Progenitor cell of endocrine pancreas (in vitro differentiated cells): ENCODE measurements at places on chromosomes 13 and 19. TPM values are rescaled to one million over a fixed set of nuclear protein-coding genes. Genes with fewer than 3 reads are reported as not detected.

Gene CYP4F12
- total RNA-seq: not detected in 2 replicates

Gene FAAP24
- total RNA-seq: 3.4 and 4.7 TPM in 2 replicates

Gene ATP4B
- not detected in 2 replicates for total RNA-seq

DNA sequence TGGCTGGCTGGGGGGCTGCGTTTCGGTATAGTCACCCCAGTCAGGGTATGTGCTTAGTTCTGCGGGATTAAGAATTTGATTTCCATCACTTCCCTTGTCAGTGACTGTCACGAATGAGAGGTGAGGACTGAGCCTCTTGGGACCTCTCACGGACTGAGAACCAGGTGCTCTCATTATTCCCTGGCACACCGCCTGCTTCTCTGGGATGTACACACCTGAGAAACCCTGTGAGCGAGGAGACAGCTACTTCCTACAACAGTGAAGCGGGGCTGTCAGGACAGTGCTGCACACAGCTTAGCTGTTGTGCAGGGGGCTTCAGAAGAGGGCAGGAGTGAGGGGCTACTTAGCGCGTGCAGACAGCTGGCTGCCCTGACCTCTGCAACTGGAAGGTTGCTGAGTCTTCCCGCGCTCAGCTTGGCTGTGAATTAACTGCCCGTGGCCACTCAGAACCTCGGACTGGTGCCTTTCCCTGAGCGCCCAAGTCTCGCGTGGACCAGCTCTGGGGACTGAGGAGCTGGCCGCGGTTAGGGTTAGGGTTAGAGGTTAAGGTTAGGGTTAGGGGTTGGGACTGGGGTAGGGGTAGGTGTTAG lies 65.3 kb upstream of the MCF2L start:
- H3K27me3 ChIP-seq: no peaks in the 10 kb centered on the region
- no peak for DNase-seq
- H3K4me3 ChIP-seq: no peak overlapping the region
- no peak overlapping the region for H3K27ac ChIP-seq

Gene CALR3
- total RNA-seq: not detected in 2 replicates

- H3K4me1 ChIP-seq: peaks cover 2% of the 10 kb centered on the region
Observed at GRCh38 chr19:33490041-33490451, 31.5 kb downstream of the PEPD start.

DNA sequence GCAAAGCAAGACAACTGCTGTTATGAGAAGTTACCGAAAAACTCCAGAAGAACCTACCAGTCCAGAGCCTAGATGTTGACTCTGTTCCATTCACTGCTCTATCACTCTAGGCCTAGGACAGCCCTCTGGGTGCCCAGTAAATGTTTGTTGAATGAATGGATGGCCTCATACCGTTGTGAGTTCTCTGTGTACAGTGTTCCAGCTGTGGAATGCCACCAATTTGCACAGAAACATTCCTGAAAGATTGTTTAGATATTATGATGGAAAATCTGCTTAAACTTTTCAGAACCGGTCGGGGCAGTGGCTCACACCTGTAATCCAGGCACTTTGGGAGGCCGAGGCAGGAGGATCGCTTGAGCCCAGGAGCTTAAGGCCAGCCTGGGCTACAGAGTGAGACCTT lies 1.3 kb upstream of the FBL start:
- H3K27ac ChIP-seq: peak overlapping the region; percentile 93
- peaks cover 3% of the 10 kb centered on the region for H3K27me3 ChIP-seq
- H3K4me1 ChIP-seq: peaks cover 30% of the 10 kb centered on the region
- H3K4me3 ChIP-seq: no peak overlapping the region

DNA sequence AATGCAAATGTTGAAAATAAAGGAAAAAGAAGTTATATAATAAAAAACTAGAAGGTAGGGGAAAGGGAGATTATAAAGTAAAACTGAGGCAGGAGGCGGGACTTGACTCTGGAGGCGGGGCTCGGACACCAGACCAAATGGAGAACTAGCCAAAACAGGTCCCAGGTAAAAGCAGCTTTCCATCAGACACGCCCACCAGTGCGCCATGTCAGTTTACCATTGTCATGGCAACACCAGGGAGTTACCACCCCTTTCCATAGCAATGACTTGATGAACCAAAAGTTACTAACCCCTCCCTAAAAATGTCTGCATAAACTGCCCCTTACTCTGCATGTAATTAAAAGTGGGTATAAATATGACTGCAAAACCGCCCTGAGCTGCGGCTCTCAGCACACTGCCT lies 70.9 kb downstream of the PEPD start:
- H3K36me3 ChIP-seq: no peaks in the 10 kb centered on the region
- H3K27ac ChIP-seq: no peak overlapping the region
- no peaks in the 10 kb centered on the region for H3K27me3 ChIP-seq
- no peak for DNase-seq
